ENCODE measurements at places on chromosomes 11 and 22. TPM values are rescaled to one million over a fixed set of nuclear protein-coding genes. Genes with fewer than 3 reads are reported as not detected.

The SCN4B gene
- 0.72 TPM for total RNA-seq

The THOC5 gene
- total RNA-seq: 48.7 TPM

The LRRC56 gene
- 0.67 TPM for total RNA-seq

The BATF2 gene
- total RNA-seq: not detected

The TRIM49 gene
- not detected for total RNA-seq

The PHLDA2 gene
- 3.7 TPM for total RNA-seq

The DEUP1 gene
- not detected for total RNA-seq

The ART1 gene
- total RNA-seq: not detected

The APOBEC3C gene
- total RNA-seq: 82.6 TPM

The ST13 gene
- 237 TPM for total RNA-seq

The HSPB2 gene
- total RNA-seq: not detected
